MM.1S (cell line): ENCODE measurements at places on chromosomes 12 and 14.

- no peak for DNase-seq
Observed at GRCh38 chr14:103028161-103028767, 29.1 kb downstream of the CDC42BPB start.

- DNase-seq, result no peak
Observed at GRCh38 chr14:77622366-77622961, 6.0 kb upstream of the SPTLC2 start.

DNA sequence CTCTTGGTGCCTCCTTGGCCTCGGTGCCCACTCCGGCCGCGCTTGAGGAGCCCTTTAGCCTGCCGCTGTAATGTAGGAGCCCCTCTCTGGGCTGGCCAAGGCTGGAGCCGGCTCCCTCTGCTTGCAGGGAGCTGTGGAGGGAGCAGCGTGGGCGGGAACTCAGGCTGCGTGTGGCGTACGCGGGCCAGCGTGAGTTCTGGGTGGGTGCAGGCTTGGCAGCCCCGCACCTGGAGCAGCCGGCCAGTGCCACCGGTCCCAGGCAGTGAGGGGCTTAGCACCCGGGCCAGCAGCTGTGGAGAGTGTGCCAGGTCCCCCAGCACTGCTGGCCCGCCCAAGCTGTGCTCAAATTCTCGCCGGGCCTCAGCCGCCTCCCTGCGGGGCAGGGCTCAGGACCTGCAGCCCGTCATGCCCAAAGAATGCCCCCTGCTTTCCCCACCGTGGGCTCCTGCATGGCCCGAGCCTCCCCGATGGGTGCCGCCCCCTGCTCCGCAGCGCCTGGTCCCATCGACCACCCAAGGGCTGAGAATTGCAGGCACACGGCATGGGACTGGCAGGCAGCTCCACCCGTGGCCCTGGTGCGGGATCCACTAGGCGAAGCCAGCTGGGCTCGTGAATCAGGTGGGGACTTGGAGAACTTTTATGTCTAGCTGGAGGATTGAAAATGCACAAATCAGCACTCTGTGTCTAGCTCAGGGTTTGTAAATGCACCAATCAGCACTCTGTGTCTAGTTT lies 129.2 kb downstream of the PAWR start:
- DNase-seq, result no peak

GRCh38 chr12:72288911-72289310 lies 16.7 kb downstream of the TRHDE start:
- DNase-seq, result no peak

DNA sequence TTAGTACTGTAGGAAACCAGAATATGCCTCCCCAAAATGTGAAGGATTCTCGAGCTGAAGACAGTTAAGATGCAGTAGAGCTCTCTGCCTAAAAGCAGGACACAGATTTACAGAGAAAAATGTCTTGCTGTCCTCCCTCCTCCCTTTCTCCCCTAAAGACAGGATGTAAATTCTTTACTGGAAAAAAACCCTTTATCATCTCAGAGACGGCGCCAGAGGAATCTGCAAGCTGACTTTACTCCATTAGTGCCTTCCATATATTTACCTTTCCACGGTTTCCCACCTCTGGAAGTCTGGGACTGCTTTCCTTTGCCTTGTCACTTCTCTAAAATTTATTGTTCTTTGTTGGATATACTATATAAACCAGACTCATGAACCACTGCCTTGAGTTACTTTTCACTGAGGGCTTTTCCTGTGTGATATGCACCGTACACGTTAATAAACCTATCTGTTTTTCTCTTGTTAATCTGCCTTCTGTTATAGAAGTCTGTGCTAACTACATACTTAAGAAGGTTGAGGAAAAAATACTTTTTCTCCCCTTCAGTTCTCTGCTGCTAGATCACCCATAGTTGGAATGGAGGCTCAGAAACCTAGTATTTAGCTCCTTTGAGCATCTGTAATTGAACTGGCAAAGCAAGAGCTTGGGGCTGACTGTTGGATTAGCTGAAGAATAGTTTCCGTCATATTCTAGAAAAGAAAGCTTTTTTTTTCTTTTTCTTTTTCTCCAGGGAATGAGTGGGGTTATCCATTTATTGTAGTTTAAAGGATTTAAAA lies 99.9 kb downstream of the RAD51B start:
- no peak for DNase-seq
